Mesothelial cell of epicardium (in vitro differentiated cells): ENCODE measurements at places on chromosomes 3 and 15. TPM values are rescaled to one million over a fixed set of nuclear protein-coding genes. Genes with fewer than 3 reads are reported as not detected.

The CLDN16 gene
- total RNA-seq, result 0.07 to 0.20 TPM (median 0.11 TPM) in 3 replicates

DNA sequence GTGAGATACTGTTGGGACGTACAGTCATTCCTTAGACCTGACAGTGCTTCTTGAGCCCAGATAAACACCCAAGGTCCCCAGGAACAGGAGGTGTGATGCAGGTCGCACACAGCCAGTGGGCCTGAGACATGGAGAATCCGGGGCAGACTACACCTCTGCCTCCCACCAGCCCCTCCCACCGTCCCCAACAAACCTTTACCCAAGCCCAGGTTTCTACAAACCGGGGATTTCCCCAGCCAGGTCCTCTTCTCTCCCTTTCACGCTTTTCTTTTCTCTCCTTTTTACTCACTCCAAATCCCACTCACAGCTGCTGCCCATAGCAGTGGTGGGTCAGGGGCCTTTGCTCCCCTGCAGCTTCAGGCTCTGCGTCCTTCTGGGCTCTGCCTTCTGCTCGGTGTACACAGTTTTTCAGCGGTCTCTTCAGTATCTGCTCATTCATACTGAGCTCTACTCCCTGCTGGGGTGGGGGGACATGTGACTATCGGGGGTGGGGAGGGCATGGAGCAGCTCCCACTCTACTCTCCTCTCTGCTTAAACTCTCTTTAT lies 4.8 kb upstream of the PCSK6 start:
- DNase-seq, result no peak

DNA sequence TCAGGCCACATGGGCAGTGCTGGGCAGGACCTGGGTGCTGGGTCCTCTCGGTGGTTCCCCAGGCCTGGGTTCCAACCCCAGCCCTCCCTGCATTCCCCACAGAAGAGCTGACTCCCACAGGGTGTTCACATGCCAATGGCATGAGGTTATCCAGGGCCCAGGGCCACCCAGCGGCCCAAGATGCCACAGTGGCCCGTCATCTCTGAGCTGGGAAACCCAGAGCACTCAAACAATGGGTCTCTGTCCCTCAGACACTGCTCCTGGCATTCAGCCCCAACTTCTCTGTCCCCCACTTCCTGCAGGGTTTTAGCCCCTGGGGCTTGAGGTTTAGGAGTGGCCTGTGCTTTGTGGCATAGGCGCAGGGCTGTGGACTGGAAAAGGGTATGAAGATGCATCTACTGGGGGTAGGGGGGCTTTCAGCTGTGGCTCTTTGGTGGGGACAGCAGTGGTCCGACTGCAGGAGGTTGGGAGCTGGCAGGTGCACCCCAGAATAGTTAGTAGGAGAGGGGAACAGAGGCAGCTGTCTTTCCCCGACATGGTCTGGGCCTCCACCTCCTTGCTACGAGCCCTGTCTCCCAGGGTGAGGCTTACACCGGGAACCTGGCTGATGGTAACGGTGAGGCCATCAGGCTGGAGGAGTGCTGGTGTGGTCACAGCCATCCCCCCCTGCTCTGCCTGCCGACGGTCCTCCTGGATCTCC lies 1.7 kb downstream of the CCDC9B start:
- no peak for DNase-seq

GRCh38 chr3:46863261-46863782 lies at the start of gene MYL3:
Gene MYL3, minus strand, starts transcription at chr3:46863444. Its CDS starts 54 bp downstream, at chr3:46863390.
- DNase-seq, result no peak

DNA sequence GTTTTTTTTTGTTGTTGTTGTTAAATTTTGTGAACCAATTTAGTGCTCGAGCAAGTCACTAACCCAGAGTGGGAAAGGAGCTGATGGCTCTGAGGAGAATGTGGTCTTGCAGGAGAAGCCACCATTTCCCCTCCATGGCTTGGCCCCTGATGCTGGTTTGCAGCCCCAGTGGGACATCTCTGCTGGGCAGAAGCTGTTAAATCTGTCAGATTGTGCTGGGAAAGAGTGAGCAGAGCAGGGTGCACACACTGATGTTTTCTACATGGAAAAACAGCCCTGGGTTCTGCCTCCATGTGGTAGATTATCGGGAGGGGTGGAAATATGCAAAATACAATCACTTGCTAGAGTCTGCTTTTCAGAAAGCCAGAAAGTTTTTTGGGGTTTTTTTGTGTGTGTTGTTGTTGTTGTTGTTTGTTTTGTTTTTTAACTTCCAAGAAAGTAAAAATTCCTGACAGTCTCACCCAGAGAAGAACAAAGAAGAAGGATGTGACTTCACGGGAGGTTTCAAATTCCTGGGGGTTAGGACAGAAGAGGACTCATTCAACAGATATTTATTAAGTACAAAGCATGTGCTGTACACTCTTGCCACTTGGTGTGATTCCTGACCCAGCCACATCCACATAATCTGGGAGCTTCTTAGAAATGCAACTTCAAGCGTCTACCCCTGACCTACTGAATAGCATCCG lies 133.7 kb downstream of the FOXB1 start:
- DNase-seq, result no peak

DNA sequence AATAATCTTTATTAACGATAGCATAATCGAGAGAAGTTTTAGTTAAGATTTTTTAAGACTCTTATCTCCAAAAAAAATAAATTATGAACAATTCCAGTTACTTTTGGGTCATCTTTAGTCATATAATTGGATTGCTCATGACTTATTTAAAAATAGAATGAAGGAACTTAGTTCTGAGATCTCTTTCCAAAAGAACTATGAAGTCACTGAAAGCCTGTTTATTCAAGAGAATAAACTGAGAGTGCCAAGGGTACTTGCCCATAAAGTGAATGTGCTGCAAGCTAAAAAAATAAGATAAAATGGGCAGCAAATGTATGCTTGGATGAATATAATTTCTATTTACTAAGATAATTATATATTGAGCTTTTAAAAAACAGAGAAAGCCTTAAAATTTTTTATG lies 176.5 kb upstream of the PLSCR5 start:
- DNase-seq, result no peak
